ENCODE measurements at places on chromosomes 7 and 10.
A peak's percentile ranks its signal among the peaks of the same experiment; 100 is the strongest.

DNA sequence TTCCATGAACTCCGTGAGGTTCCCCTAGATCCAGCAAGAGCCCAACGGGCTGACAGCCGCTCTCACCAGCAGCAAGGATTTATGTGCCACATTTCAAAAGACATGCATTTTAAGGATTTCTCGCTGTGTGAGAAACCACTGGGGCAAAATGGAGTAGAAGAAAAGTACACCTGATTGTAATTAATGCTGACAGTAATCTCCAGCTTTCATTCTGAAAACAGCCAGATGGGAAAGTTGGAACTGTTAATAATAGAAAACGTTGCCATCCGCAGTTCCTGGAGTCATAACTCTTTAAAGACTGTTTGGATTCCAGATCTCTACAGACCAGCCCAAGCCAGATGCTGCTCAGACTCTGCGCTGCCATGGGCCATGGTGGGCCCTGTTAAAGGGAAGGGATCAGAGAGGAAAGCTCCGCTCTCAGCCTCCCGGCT, 216.9 kb upstream of the GLI3 start:
- peak; percentile 8 for DNase-seq

DNA sequence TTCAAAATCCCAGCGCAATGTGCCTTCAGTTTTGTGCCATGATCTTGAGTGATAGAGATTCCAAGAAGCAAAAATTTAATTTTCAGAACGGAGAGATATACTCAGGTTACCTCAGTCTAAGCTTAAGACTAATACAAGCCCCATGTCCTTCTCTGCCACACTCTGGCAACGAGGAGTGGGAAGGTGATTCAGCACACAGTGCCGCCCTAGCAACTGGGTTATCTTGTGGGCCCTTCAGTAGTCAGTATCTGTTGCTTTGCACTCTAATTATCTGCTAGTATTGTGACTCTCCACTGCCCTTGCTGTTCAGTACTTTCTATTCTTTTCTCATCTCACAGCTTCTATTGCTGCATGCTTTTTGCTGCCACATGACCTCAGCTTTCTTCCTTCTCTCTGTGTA, 39.2 kb upstream of the MKLN1 start:
- DNase-seq: no peak

- DNase-seq: no peak
Measured at GRCh38 chr7:30647589-30648364, 34.5 kb downstream of the CRHR2 start.

- no peak for DNase-seq
Measured at GRCh38 chr10:1264001-1264400, 207.8 kb downstream of the WDR37 start.

DNA sequence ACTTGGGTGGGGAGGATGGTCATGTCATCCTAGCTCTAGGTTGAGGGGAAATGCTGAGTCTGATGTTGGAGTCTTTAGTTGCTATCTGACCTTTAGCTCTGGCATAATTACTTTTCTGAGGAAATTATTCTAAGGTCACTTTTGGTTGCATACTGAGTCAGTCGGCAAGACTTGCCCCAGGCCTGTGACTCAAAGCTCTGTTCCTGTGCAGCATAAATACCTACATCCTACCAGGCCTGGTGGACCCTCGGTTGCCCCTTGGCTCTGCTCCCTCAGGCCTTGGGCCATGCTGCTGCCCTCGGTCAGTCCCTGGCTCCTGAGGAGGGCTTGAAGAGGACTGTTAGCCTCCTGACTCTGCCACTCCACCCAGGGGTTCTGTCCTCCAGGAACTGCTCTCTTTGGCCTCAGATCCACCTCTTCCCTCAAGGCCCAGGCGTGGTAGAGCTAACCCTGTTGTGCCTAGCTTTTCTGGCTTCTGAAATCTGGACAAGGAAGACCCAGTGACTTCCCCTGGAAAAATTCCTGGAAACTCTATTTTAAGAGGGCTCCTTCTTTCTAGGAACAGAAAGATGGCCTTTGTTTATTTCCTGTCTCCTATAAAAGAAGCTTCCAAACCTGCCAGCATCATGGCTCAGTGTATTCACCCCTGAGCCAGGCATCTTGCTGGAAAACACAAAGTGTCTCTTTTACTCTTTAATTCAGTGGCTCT, 71.2 kb downstream of the TMEM178B start:
- DNase-seq: no peak

DNA sequence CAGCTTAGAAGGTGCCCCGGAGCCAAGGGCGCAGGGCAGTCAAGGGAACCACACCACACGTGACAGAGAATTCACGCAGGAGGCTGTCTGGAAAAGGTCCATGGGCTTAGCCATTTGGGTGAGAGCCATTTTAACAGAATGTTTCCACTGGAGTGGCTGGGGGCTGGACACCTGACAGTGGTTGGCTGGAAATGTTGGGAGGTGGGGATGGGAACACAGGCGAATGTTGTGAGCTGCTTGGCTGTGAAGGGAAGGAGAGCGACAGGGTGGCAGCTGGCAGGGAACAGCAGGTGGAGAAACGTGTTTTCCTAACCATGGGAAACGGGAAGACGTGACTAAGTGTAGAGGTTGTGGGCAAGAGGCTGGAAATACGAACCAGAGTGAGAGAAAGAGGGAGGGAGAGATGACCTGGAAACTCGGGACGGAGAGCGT, 100.5 kb upstream of the ZNF32 start:
- DNase-seq: no peak

GRCh38 chr10:42926843-42927242, 144.2 kb downstream of the BMS1 start:
- DNase-seq: peak; percentile 48

DNA sequence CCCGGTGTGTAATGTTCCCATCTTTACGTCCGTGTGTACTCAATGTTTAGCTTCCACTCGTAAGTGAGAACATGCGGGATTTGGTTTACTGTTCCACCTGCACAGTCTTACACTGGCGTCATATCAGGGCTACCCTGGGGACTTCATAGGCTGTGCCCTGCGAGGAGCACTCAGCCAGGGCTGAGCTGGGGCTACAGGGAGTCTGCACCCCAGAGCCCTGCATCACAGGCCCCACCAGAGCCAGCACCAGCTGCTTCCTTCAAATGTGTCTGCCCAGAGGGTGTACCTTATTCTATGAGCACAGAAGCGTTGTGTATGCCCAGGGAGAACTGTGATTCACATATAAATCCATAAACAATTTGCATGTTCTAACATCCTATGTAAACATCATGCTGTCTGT, 277.1 kb downstream of the TCERG1L start:
- DNase-seq: no peak

GRCh38 chr7:155000795-155001194, 2.1 kb downstream of the PAXIP1 start:
- no peak for DNase-seq

DNA sequence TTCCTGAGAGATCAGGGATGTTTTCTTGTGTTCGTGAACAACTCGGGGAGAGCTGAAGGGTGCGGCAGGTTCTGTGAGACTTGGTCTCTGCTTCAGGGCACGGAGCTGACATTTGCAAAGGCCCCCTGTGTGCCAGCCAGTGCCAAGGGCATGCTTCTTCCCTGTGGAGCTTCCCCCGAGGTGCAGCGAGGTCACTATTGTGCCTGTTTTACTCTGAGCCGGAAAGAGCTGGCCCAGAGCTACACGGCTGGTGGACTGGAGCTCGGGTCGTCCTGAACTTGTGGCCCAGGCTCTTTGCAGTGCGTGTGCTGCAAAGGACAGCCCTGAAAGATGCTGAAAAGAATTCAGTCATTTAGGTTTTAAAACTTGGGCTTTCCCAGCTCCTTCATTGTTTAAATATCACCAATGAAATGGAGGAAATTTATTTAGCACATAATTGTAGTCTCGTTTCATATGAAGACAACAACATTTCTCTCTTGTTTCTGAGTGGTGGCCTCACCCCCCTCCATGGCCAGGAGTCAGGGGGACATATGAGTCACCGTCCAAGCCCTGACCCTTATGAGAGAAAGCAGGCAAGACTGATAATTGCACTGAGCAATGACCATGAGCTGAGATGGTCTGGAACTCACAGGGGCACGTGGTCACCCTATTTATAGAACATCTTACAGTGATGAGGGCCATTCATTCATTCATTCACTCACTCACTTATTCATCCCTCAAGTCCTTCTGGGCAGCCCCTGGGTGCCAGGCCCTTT, 102.6 kb downstream of the PTPRE start:
- no peak for DNase-seq

GRCh38 chr7:93242106-93242505, 9.9 kb downstream of the VPS50 start:
- DNase-seq: no peak

DNA sequence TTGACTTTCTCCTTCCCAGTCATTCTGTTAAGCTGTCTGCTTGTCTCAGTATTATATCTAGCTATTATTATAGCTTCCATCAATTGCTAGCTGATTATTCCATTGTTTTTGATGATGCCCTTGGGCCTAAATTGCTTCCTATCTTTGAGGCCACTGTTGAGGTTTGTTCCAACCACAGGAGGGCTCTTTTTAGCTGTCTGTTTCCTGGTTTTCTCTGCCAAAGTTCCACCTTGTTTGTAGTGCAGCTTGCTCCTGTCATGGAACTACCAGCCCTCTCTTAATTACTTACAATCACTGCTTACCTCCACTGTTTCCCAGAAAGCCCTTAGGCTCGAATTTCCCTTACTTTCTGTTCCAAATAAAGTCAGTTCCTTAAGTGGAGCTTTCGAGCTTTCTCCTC, 118.7 kb upstream of the SEC61G start:
- no peak for DNase-seq

DNA sequence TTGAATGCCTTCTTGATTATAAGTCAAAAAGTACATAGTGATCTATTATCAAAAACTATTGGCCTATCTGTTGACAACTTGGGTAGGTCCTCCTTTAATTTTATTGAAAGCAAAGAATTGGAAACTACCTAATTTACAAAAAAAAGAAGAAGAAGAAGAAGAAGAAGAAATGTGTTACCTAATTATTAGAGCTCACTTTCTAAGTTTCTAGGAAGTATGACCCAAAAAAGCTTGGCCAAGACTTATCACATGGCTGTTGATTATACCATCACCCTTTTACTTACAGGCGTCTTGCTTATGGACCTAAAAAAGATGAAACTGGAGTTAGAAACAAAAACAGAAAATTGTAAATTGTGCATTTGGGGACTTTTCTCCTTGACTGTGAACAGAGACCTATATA, 81.8 kb upstream of the PIK3CG start:
- no peak for DNase-seq

DNA sequence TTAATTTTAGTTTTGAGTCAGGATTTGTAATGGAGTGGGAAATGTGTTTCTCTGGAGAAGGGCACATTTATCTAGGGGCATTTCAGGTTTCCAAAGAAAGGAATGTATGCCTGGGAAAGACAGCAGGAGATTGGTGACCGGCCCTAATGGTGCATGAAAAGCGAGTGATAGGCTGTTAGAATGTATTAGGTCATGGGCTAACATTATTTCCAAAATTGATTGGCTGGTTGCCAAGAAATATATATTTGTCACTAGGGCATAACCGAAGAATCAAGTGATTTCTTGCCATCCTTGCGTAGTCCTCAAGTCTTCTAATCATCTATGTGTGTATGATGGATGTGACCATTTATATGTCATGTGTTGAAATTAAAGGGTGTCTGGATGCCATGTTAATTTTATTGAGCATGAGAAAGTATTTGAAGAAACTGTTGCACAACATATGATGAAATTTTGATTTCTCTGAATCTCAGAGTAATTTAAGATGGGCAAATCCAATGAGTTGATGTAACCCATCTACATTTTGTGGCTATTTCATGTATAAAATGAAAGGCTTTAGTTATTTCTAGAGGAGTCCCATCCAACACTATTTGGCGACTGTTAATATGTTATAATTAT, 248.4 kb downstream of the BMPER start:
- peak; percentile 57 for DNase-seq

DNA sequence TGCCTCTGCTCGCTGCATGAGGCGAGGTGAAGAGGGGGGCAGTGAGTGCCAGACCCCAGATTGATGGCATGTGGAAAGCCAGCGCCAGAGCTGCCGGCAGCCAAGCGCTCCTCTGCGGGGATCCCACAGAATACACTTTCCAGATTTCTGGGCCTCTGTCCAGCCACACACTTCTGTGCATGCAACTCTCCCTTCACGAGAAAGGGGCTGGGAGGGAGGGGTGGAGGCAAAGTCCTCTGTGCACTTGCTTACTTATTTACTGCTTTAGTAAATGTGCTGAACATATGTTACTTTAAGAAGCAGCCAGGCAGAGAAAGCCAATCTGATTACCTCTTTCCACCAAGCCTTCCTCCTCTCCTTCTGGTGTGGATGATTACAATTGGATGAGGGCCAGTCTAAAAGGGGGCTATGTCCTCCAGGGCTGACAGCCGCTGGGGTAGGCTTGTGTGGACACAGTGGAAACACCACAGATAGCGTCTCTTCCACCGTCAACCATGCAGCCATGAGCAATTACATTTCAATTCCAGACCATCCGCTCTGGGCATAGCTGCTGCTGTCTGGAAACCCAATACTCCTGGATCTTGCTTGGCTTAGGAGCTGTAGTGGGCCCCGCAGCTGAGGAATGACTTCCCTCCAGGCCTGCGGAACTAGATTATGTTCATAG, 322.8 kb upstream of the ANKRD30A start:
- DNase-seq: peak; percentile 60

GRCh38 chr7:31702354-31702753, 15.3 kb downstream of the PPP1R17 start:
- DNase-seq: no peak

GRCh38 chr7:99833289-99833877, 5.6 kb downstream of the CYP3A43 start:
- no peak for DNase-seq

DNA sequence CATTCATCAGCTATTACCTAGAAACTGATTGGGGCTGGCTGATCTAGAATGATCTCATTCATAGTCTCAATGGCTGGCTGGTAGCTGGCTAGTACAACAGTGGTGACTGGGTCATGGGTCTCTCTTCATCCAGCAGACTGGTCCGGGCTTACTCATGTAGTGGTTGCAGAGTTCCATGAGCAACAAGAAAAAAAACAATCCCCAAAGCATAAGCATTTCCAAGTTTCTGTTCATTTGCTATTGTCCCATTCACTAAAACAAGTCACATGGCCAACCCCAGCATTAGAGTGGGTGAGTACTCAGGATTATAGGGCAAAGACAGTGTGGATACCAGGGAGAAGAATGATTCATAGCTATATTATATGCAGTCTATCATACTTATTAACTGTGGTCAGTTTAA, 85.2 kb upstream of the SEMA3C start:
- peak; percentile 85 for DNase-seq

GRCh38 chr10:124480860-124481259, 19.2 kb downstream of the LHPP start:
- DNase-seq: no peak

- DNase-seq: peak; percentile 34
Measured at GRCh38 chr7:32516551-32517100, 21.3 kb downstream of the AVL9 start.

- DNase-seq: peak; percentile 19
Measured at GRCh38 chr7:46681865-46682503, 760.9 kb upstream of the IGFBP3 start.

- no peak for DNase-seq
Measured at GRCh38 chr7:17434841-17435692, 136.6 kb downstream of the AHR start.

DNA sequence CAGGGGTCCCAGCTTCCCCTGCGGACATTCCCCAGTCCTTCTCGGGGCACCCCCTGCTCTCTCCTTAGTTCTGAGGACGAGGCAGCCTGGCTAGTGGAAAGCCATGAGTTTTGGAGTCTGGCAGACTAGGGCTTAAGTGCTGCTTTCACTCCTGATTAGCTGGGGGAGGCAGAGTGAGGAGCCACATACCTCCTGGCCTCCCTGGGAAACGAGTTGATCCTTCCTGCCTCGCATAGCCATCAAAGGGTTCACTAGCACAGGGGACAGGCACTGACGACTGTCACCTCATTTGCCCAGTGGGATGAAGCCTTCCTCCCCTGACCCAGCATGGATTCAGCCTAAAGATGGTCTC, 402.5 kb downstream of the RPS24 start:
- DNase-seq: no peak

- DNase-seq: no peak
Measured at GRCh38 chr7:70353946-70354335, 755.7 kb downstream of the AUTS2 start.

All from fibroblast of the aortic adventitia (primary cell).